ENCODE measurements at places on chromosomes 6 and 20.

- no peak for DNase-seq
These were observed 76.6 kb upstream of the PROKR2 start for GRCh38 chr20:5393218-5393870.

- DNase-seq: no peak
These were observed 27.8 kb upstream of the F13A1 start for GRCh38 chr6:6348256-6348655.

- no peak for DNase-seq
These were observed 191.8 kb downstream of the TMEM200A start for GRCh38 chr6:130557481-130558112.

- no peak for DNase-seq
These were observed 28.2 kb downstream of the PNPLA1 start for GRCh38 chr6:36298027-36298426.

- DNase-seq: no peak
These were observed 27.0 kb downstream of the PNLDC1 start for GRCh38 chr6:159826968-159827647.

Measured in MCF 10A (cell line).